ENCODE measurements at places on chromosomes 4 and X.
A peak's percentile ranks its signal among the peaks of the same experiment; 100 is the strongest.

DNA sequence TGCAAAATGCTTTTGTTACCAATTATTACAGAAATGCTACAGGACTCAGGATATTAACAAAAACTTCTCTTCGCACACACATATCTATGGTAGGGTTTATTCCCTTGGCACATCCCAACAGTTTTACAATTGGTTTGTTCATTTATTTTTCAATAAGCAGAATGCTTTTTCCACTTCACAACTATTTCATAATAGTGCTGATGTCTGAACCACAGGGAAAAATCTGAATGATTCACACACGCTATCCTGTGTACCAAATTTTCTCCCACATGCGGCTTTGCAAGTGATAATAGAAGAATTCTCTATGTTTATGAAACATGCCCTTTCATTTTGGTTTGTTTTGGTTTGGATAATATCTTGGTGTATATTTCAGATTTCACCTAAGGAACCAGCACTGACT is 725.7 kb upstream of the TENM3 start:
- no peak for DNase-seq

DNA sequence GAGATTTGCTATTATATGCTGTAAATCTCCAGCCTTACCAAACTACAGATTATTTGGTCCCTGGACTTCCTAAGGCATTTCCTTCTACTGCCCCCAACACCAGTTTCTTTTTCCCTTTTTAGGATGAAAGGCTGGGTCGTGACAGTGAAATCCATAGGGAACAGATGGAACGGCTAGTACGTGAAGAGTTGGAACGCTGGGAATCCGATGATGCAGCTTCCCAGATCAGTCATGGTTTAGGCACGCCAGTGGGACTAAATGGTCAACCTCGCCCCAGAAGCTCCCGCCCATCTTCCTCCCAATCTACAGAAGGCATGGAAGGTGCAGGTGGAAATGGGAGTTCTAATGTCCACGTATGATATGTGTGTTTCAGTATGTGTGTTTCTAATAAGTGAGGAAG is 67.9 kb downstream of the PKD2 start:
- no peak for DNase-seq

DNA sequence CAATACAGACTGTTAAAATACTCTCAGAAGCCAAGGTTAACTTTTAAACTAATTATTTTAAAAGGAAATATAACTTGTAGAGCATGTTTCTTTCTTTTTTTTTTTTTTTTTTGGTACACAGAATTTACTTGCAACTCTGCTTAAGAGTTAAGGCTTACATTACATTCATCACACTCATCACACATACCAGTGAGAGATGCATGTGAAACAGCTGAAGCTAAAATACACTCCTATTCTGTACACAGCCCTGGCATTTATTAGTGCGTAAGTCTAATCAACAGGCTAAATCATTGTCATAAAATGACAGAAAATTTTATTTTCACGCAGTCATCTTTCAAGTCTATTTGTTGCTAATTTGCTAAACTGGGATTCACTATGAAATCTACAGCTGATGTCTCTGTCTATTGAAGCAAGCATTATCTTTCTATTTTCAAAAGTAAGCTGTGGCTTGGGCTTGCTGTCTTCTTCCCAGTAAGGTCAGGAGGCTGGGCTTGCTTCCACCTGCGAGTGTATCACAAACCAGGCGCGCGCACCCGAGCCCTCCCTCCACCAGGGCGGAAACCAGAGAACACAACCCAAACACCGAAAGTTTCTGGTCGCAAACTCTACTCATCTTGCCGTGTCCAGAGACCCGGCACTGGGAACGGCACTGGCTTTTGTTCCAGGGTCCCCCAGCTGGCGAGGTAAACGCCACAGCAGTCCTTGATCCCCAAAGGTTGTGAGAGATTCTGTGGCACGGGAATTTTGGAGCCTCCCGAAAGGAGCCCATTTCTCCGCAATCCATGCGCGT is 3.9 kb downstream of the MAML3 start:
- DNase-seq = peak; percentile 82

GRCh38 chr4:70575964-70576363 is 16.1 kb upstream of the AMBN start:
- no peak for DNase-seq

DNA sequence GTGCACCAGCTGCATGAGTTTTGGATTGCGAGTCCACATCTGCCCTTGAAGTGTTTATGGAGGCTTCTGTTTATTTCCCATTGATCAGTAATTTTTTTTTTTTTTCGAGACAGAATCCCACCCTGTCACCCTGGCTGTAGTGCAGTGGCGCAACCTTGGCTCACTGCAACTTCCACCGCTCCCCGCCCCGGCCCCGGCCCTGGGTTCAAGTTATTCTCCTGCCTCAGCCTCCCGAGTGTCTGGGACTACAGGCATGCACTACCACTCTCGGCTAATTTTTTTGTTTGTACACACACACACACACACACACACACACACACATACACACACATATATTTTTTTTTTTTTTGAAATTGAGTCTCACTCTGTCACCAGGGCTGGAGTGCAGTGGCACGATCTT is 46.1 kb downstream of the SMAD1 start:
- DNase-seq = no peak

GRCh38 chrX:15242899-15243555 is 26.9 kb downstream of the ASB9 start:
- DNase-seq = peak; percentile 40

DNA sequence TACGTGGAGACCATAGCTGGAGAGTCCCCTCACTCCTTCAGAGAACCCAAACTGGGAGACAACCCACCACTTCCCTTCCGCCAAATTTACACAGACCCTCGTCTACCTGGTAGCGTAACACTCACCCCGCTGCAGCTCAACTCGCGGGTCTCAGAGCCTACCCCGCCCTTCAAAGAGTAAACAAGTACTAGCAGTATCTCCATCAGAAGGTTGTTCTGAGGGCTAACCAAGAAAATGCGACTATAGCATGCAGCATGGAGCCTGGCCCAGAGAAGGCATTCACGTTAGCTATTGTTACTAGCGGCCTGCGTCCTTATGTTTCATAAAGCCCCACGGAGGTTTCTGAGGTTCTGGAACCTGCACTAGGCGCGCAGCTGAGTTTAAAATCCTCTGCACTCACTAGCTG is 531 bp upstream of the MANBA start:
- DNase-seq = peak; percentile 13

DNA sequence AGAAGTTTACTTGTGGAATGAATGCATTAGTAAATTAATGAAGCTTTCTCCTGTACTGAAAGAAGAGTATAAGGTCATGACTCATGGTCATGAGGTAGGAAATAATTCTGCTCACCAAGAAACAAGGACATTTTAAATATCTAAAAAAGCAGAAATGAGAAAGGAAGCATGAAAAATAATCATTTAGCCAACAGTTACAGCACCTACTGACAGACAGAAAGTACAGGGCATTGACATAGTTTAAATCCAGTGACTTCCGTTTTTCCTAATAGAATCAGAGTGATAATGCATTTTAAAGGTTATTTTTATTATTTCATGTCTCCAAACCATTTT is 30.5 kb upstream of the ACSL1 start:
- DNase-seq = no peak

GRCh38 chr4:130850019-130850524 is 1754.1 kb downstream of the C4orf33 start:
- DNase-seq = no peak

All from RPMI8226 (cell line).